ENCODE measurements at places on chromosomes 13 and 19.

- no peak for DNase-seq
Observed at GRCh38 chr13:34863360-34864135, 78.5 kb upstream of the NBEA start.

DNA sequence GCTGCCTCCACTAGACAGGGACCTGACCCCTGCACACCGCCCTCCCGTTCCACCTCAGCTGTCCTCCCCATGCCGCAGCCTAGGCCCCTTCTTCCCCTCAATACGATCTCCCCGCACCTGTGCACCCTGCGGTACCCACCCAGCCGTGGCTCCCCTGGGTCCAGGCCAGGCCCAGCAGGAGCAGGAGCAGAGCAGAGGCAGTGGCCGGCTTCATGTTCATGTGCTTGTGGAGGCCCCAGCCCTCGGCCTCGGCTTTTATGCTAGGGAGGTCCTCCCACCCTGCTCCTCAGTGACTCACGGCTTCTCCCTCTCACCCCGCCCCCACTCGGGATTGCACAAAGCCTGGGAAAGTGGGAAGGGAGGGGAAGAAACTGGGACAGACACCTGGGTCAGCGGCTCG, 11.4 kb upstream of the KRTDAP start:
- no peak for DNase-seq

DNA sequence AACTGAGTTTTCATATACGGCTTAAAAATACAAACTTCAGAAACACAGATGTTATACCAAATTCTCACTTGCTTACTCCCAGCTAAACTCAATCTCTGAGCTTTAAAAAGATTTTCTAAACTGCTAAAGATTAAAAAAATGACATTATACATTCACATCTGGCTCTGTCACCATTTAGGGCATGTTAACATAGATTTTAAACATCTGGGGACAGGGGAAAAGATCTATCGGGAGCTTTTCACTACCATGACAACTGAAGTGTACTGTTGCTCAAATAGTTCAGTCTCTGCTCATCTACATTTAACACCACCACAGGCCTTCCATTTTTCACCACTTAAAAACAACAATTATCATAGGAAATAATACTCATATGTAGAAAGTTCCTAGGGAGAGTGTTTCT, 190.8 kb downstream of the ENOX1 start:
- DNase-seq = no peak

DNA sequence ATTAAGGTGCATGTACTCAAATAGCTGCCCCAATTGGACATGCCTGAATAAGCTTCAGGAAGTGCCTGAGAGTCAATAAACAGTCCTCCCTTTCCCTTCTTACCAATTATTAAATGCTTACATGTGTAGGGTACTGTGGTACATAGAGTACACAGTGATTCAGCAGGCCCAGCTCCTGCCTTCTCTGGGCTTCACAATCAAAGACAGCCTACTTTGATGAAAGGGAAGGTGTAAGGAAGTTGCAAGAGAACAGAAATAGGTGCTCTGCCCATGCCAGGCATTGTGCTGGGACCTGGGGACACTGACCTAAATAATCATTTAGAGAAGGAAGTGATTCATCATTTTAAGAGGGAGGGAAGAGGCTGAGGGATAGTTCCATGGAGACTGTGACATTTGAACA, 17.2 kb downstream of the FRY start:
- peak; percentile 83 for DNase-seq

- no peak for DNase-seq
Observed at GRCh38 chr19:51006406-51006805, 5.0 kb upstream of the KLK8 start.

DNA sequence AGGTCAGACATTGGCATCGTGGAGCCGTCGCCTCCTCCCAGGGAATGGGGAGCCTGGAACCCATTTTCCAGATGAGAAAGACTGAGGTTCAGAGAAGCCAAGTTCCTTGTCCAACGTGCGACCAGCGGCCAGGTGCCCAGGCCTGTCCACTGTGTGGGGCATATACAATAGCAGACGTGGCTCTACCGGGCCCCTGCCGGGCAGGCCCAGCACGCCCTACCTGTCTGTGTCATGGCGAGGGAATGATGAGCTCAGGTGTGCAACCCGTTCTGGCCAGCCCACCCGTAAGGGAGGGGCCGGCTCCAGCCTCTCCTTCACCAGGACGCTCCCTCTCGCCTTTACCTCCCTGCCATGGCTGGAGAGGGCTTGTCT, 837 bp downstream of the GNA15 start:
- no peak for DNase-seq

- no peak for DNase-seq
Observed at GRCh38 chr13:30984620-30985019, 52.2 kb downstream of the TEX26 start.

DNA sequence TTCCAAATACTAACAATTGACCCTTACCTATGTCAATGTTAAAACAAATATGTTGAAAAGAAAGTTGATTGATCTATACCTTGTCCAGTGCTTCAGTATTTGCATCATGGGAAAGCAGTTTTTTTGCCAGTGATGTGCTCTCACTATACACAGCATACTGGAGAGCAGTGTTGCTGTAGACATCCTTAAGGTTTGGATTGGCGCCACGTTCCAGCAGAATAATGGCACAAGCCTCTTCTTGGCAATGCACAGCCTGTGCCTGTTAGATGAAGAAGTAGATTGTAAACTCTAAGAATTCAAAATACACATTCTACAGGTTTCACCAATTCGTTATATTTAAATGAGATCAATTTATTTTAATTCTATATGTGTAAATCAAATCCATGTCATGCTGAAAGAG, 43.9 kb upstream of the C1QTNF9B start:
- peak; percentile 23 for DNase-seq

DNA sequence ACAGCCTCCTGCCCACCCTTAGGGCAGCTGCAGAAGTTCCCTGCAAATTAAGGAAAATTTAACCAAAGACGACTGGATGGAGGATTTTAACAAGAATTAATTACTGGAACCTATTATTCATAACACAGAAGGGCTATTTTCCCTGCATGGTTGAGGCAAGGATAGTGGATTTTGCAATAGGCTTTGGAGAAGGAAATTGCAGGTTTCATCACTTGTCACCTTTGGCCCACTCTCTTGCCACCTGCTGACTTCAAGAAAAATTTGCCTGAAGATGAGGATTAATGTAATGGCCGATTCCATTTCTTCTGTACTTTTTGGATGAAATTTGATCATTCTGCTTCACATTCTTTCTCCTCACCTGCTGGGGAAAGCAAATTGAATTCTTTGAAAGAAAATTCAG, 261.7 kb downstream of the FGF9 start:
- no peak for DNase-seq

DNA sequence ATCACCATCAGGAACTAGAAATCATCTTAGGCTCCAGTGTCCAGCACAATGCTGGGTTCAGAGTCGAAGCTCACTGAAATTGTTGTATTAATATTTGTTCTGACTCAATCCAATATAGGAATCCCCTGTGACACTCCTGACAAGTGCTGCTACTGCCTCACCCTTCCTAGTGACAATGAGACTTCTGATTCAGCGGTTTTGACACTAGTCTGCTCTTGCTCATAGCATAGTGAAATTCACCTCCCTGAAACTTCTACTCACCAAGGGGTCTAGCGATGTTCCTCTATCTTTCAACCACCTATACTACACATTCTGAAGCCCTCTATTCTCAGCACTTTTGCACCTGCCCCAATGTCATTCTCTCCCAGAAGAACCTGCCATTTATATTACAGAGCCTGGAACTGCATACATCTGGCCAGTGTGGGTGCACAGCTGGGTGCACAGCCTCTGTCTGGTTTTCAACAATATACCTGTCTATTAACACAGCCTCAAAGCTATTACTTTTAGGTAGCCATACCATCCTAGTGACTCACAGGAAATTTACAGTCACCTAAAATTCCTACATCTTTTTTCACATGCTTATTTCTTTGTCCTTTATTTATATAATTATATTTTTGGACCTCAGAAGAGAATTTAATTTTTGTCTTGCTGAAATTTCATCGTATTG, 88.3 kb downstream of the DOCK9 start:
- DNase-seq = no peak

DNA sequence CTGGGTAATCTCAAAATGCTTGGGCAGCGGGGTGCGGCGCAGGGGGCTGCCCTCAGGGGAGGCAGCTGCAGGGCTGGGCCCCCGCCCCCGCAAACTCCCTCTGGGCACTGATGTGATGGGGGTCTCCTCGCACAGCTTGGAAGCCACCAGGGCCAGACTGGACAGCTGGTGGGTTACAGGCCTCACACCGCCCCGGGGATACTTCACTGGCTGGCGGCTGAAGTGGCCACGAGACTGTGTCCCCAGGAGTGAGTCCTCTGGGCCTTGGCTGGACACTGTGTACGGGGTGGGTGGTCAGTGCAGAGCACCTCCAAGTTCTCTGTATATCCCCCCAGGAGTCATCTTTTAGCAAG, 2.0 kb upstream of the LPAR2 start:
- no peak for DNase-seq

GRCh38 chr13:109211616-109212015, 574.8 kb downstream of the IRS2 start:
- DNase-seq = no peak

- no peak for DNase-seq
Observed at GRCh38 chr13:106569233-106570095, 1.5 kb upstream of the ARGLU1 start.

DNA sequence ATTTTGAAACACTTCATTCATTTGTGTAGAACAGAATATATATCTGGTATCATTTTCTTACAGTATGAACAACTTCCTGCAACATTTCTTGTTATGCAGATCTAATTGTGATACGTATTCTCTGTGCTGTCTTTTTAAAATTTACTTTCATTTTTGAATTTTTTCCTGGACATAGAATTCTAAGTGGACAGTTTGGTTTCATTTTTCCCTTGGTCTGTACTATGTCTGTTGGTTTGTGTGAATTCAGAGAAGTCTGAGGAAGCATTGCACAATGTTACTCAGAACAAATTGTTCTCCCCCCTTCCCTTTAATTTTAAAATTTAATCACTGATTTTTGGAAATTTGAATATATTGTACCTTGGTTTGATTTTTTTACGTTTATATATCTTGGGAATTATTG, 352.5 kb upstream of the PCDH20 start:
- no peak for DNase-seq

GRCh38 chr13:109818886-109819285, 32.5 kb upstream of the IRS2 start:
- DNase-seq = no peak

DNA sequence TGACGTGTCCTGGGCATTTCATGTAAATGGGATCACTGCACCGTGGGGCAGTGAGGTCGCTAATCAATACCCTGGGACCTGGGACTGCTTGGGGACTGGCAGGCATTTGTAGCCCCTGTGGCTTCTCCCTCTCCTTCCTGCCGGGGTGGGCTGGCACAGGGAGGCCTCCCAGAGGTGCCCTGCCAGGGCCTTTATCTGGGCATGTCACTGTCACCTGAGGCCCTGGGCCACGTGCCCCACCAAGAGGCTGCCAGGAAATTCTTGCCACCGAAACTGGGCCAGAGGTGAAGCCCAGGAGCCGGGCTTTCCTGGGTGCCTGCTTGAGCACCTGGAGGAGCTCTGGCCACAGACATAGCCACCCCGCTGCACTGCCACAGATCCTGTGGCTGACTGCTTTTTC, 1.8 kb upstream of the NMRK2 start:
- DNase-seq = no peak

DNA sequence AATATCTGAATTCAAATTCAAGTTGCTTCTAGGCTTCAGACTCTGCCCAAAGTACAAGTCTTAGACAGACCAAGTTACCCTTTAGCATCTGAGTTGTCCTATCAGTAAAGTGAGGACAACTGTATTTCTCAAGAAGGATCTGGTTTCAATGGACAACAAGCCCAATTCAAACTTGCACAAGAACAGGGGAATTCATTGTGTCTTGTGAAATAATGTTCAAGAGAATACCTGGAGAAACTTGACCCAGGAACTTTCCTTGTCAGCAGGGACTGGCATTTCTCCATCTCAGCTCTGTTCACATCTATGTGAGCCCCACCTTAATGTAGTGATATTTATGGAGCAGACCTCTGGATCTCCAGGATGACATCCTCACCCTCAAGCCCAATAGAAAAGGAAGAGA, 894.9 kb upstream of the SLC10A2 start:
- DNase-seq = no peak

GRCh38 chr13:40439928-40440327, 226.5 kb downstream of the FOXO1 start:
- DNase-seq = no peak

DNA sequence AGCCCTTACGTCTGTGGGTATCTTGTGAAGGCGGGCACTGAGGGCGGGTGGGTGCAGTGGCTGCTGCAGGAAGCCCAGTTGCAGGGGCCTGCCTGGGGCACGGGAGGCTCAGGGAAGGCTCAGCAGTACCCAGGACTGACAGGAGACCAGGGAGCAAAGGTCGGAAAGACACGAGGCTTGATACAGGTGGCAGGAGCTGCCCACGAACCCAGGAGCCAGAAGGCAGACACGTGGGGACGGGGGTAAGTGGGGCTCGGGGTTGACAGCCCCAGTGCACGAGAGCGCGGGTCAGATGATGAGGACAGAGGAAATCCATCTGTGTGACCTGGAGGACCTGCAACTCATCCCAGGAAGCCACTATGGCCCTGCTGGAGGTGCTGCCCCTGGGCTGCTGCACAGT, 25.3 kb downstream of the ELAVL1 start:
- DNase-seq = no peak

DNA sequence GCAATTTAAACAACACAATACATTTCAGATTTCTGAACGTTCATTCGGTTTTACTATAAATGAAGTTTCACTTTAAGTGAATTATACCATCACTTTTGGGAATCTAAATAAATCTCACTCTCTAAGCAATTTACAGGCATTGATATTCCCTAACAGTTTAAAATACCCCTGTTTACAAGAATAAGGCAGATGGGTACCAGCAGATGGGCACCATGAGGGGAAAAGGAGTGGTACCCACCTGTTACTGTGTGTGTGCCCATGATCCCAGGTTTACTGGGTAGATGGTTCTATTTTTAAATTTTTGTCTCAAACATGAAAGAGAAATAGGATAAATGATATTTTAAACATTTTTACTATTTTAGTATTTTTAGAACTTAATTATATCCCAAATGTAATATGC, 212.9 kb downstream of the PCDH9 start:
- DNase-seq = no peak

DNA sequence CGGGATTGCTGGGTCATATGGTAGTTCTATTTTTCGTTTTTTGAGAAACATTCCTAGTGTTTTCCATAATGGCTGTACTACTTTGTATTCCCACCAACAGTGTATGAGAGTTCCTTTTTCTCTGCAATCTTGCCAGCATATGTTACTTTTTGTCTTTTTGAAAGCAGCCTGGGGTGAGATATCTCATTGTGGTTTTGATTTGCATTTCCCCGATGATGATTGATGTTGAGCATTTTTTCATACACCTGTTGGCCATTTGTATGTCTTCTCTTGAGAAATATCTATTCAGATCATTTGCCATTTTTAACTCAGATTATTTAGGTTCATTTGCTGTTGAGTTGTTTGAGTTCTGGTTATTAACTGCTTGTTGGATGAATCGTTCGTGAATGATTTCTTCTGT, 18.5 kb upstream of the ATP12A start:
- no peak for DNase-seq

DNA sequence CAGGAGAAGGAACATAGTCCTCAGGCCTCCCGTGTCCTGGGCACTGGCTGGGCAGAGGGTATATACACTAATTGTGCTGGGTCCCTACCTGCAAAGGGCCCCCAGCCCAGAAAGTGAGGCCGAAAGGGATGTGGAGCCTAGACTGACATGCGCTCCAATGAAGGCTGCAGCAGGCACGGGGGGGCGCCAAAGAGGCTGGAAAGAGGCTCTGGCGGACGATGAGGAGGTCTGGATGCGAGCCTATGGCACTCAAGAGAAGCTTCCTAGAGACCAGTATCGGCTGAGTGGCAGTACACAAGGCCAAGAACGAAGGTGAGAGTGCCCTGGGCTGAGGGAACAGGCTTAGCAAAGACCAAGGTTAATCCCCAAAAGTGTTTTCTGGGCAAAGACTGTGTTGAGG, 16.6 kb downstream of the VRK3 start:
- DNase-seq = no peak

All from LNCaP clone FGC (cell line).